Right renal pelvis (tissue), 4 donors: ENCODE measurements at places on chromosomes 13 and 19. TPM values are rescaled to one million over a fixed set of nuclear protein-coding genes. Genes with fewer than 3 reads are reported as not detected.

DNA sequence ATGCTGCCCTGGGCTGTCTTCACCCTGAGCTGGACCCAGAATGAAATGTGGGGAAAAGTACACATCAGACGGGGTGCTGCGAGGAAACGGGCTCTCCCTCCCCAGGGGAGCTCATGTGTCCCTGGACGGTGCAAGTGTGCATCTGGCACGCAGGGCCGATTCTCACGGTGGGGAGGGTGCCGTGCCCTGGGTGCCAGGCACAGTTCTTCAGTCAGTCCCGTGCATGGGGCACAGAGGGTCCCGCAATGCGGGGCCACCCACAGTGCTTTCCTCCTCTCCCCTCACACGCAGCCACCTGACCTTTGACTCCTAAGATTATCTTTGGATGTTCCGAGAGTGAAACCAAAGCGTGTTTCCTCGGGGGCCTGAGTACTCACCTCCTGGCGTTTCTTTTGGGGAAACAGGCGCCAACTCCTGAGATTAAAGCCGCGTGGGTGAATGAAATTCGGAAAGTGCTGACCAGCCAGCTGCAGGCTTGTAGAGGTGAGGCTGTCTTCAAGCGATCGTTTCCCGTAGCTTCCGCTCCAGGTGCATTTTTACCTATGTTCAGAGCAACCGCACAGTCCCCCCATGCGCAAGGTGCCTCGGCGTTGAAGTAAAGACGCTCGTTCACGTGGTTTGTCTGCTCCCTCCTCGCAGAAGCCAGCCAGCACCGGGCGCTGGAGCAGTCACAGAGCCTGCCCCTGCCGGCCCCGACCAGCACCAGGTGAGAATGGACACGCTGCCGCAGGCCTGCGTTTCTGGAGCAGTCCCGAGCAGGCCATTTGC is 17.5 kb upstream of the F7 start:
- no peak for DNase-seq

DNA sequence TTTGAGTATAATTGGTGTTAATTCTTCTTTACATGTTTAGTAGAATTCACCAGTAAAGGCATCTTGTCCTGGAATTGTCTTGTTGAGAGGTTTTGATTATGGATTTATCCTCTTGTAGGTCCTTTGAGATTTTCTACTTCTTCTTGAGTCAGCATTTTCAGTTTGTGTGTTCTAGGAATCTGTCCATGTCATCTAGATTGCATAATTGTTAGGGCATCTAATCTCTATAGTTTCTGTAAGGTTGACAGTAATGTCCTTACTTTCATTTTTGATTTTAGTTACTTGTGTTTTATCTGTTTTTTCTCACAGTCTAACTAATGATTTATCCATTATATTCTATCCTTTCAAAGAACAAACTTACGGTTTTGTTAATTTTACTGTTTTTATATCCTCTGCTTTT is 492.0 kb downstream of the FGF9 start:
- DNase-seq: no peak

- peak; percentile 61 for DNase-seq
Observed at GRCh38 chr13:96994017-96994857, at the start of gene OXGR1. Gene OXGR1, minus strand, starts transcription at chr13:96994476. Its CDS starts 6,717 bp downstream, at chr13:96987759.

The KCNN4 gene
- polyA plus RNA-seq: 1.4 TPM

GRCh38 chr13:63731896-63732295 is 2316.2 kb upstream of the PCDH20 start:
- peak; percentile 8 for DNase-seq

DNA sequence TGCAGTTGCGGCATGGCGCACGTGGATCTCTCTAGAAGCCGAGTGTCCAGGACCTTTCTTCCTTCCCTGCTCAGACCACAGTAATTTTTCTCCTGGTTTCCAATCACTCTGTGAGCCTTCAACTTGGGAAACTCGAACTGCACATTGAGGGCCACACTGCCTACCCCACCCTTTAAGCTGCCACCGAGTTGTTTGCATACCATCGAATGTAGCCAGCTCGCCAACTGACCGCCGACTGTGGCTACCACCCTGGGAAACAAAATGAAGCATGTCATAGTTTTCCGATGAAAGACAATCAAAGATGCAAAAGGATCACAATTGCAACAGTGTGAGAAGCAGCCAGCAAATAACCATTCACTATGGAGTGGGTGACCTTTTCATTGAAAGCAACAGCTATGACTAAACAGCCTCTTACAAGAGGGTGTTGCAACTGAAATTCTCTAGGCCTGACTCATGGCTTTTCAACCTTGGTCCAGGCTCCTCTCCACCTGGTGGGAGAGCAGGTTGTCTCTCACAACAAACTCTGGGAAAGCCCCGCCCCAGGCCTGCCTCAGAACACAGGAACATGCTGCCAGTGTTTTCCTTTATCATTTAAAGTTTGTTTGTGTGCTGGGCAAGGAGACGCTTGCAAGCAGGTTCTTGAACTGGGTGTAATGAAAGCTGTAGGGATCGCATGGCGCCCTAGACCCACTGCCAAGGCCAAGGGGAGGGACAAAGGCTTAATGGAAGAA is 141.7 kb upstream of the SERP2 start:
- no peak for DNase-seq

The AP1M2 gene
- 56.7 TPM for polyA plus RNA-seq

GRCh38 chr13:97460004-97460775 is 26.2 kb downstream of the RAP2A start:
- DNase-seq: no peak

GRCh38 chr13:51839711-51840540 is 5.1 kb downstream of the TMEM272 start:
- DNase-seq: no peak

DNA sequence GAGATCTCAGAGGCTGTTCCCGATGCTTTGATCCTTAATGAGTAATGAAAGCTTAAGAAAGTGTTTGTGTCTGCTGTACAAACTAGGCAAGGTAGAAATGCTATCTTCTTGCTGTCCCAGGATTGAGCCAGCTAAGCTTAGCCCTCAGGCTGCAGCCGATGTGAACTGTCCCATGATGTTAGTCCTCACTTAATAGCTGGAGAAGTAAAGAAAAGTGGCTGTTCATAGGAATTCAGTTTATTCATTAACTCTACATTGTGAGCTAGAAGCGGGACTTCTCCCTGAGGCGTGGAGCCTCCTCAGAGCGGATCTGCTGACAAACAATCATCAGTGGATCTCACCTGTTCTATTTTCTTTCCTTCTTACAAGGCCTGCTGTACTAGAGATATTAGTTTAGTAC is 10.1 kb upstream of the GSX1 start:
- DNase-seq: no peak

GRCh38 chr13:21619633-21620220 is 15.8 kb upstream of the MICU2 start:
- no peak for DNase-seq

GRCh38 chr13:37715606-37716015 is 117.0 kb upstream of the POSTN start:
- no peak for DNase-seq

- no peak for DNase-seq
Observed at GRCh38 chr19:16351133-16351809, 26.6 kb downstream of the KLF2 start.

DNA sequence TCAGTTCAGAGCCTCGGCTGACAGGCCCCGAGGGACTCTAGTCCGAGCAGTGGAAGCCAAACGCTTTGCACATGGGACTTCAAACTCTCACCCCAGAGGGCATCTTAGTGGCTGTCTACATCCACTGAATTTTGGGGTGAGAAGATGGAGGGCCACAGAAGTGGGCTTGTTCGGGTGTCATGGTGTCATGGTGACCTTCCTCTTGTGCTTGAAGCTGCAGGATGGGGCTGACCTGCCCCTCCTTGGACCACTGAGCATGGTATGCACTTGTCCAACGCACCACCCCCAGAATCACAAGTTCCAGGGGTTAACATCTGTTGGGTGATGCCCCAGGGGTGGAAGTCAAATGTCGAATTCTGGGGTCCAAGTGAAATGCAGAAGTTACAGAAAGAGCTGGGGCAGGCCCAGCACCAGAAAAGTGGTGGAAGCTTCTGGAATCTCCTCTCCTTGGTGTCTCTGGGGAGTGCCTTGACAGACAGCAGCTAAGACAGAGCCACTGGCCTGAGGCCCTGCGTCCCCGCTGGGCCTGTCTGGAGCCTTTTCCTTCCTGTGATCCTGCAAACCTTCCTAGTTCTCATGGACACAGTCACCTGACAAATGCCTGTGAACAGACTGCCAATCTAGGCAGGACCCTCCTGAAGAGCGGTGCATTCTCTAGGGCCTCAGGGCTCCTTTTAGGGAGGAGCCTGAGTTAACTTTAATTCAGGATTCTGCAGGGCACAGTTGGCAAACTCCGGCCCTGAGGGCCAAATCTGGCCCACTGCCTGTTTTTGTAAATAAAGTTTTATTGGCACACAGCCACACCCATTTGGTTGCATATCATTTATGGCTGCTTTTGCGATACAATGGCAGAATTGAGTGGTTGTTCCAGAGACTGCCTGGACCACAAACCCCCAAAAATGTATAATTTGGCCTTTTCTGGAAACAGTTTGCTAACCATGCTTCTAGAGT is 65.1 kb upstream of the RANBP3 start:
- DNase-seq: no peak

DNA sequence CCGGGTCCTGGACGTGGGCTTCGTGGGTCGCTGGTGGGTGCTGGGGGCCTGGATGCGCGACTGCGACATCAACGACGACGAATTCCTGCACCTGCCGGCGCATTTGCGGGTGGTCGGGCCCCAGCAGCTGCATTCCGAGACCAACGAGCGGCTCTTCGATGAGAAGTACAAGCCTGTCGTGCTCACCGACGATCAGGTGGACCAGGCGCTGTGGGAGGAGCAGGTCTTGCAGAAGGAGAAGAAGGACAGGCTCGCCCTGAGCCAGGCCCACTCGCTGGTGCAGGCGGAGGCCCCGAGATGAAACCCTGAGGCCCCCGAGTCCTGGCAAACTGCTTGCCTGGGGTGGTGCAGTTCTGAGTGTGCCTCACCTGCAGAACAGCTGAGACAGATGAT is 787 bp downstream of the TIMM29 start:
- DNase-seq: no peak

DNA sequence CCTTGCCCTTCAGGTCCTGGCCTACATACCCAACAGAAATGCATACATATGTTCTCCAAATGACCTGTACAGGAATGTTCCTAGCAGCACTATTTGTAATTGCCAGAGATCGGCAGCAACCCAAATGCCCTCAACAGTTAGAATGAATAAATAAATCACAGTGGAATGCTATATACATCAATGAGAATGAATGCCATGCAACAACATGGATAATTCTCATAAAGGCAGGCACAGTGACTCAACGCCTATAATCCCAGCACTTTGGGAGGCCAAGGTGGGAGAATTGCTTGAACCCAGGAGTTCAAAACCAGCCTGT is 18.6 kb downstream of the TEX101 start:
- no peak for DNase-seq

GRCh38 chr19:2726904-2727639 is 5.9 kb upstream of the DIRAS1 start:
- DNase-seq: no peak

- no peak for DNase-seq
Observed at GRCh38 chr13:75468602-75469001, 13.4 kb downstream of the TBC1D4 start.

The ARGLU1 gene
- 325 TPM for polyA plus RNA-seq

GRCh38 chr13:48769107-48769704 is 115.5 kb downstream of the CYSLTR2 start:
- peak; percentile 67 for DNase-seq

DNA sequence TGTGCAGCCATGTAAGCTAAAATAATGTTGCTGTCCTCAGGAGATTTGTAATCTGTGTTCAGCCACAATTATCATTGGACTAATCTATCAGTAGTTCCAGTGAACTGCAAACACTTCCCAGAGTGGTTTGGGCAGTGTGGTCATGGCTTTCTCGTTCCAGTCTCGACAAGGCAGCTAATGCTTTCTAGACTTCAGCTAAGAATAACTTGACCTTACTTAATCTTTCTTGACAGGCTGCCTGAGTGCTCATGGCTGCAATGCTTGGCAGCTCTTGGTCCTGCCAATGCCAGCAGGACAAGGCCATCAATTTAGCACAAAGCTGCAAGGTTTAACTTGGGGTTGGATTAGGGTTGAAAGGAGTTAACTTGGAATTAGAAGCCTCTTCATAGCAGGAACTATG is 32.8 kb downstream of the ATP12A start:
- DNase-seq: no peak

The KANK3 gene
- polyA plus RNA-seq: 8.5 TPM

DNA sequence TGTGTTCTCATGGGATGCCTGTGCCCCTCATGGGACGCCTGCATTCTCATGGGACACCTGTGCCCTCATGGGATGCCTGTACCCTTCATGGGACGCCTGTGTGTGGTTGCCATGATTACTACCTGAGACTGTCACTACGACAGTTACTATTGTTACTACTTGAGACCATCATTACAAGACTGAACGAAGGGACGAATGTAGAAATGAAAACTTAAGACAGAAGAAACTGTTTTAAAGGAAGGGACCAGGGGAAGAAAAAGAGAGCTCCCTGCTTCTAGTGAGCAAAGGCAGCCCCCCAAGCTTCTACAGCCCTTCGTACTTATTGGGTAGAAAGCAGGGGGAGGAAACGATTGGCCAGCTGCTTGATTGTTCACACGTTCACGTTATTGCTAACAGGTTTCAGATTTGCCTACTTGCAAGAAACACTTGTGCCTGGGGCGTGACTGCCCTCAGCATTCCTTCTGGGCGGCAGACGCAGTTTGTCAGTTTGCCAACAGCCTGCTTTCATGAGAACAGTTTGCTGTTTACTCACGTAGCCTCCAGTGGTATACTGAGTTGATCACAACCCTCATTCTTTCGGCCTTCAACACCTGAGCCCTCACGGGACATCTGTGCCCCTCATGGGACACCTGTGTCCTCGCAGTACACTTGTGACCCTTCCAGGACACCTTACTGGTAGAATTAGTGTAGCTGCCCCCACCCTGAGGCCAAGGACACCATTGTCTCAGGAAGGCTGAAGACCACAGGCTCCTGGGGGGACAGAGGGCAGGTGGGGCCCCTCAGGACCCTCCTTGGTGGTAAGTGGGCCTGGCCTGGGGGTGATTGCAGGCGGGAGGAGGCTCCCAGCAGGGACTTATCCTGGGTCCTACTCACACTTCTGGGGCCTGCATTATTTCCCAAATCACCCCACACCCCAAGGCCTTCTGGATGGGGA is 2.5 kb upstream of the S1PR4 start:
- no peak for DNase-seq

GRCh38 chr13:83845106-83845505 is 37.2 kb downstream of the SLITRK1 start:
- DNase-seq: no peak

The LRRC8E gene
- polyA plus RNA-seq: 2.4 TPM

DNA sequence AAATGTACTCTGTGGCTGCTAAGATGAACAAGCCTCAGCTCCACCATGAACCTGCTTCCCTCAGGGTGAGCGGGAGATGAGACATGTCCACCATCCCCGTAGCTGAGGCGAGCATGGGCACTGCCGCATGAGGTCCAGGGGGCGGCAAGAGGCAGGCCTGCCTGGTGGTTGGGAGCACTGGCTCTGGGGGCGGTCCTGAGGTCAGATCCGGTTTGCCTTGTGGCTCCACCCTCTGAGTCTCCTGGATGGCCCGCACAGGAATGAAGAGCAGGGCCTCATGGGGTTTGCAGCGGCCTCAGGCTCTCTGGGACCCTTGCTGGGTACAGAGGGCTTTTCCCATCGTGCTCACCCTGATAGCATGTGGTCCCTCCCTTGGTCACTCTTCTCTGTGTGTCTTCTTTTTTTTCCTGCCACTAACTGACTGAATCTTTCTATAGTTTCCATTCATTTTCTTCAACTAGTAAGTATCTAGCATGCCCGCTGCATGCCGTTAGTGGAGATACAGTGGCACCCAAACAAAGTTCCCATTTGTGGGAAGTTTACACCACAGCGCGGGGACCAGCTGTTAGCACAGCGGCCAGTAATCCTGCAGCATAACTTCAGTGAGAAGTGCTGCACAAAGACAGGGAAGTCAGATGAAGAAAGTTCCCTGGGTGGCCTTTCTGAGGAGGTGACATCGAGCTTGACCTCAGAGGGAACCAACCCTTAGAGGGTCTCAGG is 37.3 kb downstream of the CAPN12 start:
- no peak for DNase-seq
